ENCODE measurements at places on chromosomes 4 and X.

- DNase-seq: no peak
Observed at GRCh38 chrX:111411557-111411956, 435 bp downstream of the DCX start.

- DNase-seq: no peak
Observed at GRCh38 chr4:6178757-6179156, 21.6 kb downstream of the JAKMIP1 start.

DNA sequence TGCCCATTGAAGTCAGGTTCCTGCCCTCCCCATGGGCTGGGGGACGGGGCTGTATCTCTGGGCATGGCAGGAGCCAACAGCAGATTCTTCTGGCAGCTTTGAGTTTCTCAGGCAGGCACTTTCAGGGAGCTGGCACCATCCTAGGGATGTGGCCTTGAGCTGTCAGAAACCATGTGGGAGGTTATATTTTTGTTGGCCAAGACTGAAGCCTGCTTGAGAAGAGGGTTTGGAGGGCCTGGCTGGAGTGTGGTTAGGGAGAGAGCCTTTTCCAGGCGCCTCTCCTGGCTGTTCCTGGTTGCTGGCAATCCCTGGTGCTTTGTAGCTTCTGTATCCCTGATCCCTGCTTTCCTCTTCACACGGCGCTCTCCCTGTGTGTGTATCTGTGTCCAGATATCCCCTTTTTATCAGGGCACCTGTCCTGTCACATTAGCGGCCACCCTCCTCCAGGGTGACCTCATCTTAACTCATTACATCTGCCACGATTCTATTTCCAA lies 30.6 kb upstream of the SORCS2 start:
- DNase-seq: no peak

- DNase-seq: no peak
Observed at GRCh38 chr4:104489731-104490095, 5.0 kb downstream of the CXXC4 start.

- DNase-seq: no peak
Observed at GRCh38 chr4:95547715-95548471, 880 bp downstream of the UNC5C start.

Measured in stimulated activated CD4-positive, alpha-beta T cell treated with anti-CD3 and anti-CD28 coated beads, Interleukin-1b, Interleukin-23, amount 100 ng/mL, for 1 hour (primary cell).